RCC 7860 (cell line): ENCODE measurements at places on chromosomes 5 and 9.

DNA sequence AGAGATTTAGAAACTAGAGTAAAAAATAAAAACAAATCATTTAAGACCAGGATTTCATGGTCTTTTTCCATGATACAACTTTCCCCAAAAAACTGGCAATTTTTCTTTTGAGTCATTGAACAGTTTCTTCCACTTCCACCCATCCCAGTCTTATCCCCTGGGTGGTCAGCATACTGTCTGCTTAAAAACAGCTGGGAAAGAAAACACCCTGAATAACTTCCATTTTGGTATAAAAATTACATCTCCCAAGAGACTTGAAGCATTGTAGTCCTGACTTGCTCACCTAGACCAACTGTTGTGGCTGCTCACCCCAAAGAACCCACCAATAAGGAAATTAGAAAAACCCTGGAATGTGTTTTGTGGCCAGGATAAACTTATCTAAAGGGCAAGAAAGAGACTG lies 731.3 kb downstream of the NR2F1-AS1 start:
- no peak for DNase-seq

DNA sequence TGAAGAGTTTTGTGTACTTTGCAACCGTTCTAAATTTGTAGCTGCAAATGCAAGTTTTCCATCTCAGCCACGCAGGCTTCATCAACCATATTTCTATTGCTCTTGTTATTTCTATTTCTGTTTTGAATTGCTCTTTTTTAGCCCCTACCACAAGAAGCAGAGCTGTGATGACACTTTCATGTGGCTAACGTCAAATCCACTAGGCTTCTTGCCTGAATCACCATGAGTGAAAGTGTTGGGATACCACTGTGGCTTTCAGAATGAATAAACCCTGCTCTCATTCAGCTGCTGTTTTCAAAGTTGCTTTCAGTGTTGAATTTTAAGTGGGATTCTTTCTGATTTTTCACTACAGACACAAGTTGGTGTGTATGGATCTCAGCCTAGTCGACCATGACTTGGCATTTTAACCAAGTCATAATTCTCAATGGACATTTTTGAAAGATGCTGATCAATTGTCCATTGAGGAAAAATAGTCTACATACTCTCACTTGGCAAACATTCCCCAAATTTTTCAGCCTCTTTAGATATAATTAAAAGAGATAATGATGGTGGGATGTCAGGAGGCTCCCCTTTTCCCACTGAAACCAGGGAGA lies 41.0 kb upstream of the MTAP start:
- no peak for DNase-seq

- peak; percentile 96 for DNase-seq
These were observed 32.6 kb upstream of the ANXA1 start for GRCh38 chr9:73118898-73119554.

DNA sequence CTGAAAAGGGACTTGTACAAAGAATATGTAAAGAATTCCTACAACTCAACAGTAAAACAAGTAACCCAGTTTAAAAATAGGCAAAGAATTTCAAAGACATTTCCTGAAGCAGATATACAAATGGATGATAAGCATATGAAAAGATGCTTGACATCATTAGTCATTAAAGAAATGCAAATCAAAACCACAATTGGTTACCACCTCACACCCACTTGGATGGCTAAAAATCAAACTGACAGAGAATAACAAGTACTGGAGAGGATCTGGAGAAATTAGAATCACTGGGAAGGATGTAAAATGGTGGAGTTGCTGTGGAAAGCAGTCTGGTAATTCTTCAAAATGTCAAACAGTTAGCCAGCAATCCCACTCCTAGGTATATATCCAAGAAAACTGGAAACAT lies 12.5 kb upstream of the FOXE1 start:
- no peak for DNase-seq

DNA sequence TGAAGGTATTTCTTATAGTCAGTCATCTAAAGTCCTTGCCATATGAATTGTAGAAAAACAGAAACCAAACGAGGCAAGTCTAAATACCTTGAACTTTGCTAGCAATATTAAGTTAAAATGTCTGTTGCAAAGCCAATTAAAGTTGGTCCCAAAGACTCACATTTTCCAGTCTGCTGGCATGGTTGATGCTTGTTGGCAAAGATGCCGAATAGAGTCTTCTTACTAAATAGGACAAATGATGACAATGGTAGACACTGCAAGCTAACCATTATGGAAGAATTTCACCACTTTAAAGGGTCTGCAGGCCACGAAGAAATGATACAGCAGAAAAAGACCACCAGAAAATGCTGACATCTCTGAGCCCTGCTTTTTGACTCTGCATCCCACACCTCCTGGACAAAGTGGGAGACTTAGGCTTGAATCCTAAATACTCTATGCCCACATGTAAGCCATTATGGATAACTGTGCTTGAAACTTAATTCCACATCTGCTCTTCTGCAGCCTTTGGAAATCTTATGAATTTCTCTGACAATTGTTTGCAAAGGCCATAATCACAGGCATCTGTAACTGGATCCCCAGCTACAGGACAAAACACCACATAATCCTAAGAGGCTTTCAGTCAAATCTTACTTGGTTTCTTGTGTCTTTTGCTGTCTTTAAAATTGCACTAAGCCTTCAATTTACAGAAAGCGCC lies 61.3 kb downstream of the LHFPL2 start:
- no peak for DNase-seq

- no peak for DNase-seq
These were observed 211.7 kb downstream of the LRRC70 start for GRCh38 chr5:62790348-62790747.

GRCh38 chr5:7078101-7078500 lies 317.8 kb upstream of the ADCY2 start:
- DNase-seq = no peak

- peak; percentile 64 for DNase-seq
These were observed 99.6 kb upstream of the RAPGEF1 start for GRCh38 chr9:131839281-131840084.
